Karpas-422 (cell line): ENCODE measurements at places on chromosomes 6 and 20.

- DNase-seq, result no peak
Observed at GRCh38 chr6:69887714-69888345, 21.5 kb downstream of the COL19A1 start.

DNA sequence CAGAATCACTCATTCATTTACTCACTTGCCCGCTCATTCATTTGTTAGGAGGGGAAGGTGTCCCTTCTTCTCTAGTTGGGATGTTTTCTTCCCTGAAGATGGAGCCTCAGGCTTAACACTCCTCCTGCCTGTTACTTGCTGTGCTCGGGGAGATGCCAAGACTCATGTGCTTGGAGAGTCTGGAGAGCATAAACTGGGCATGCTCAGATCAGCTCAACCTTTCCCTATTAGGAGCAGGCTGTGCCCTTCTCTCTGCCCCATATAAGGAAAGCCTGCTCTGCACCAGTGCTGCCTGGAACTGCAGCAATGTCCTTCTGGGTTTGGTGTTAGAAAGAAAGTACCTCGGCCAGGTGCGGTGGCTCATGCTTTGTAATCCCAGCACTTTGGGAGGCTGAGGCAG is 18.0 kb upstream of the UBE2V1 start:
- no peak for DNase-seq

DNA sequence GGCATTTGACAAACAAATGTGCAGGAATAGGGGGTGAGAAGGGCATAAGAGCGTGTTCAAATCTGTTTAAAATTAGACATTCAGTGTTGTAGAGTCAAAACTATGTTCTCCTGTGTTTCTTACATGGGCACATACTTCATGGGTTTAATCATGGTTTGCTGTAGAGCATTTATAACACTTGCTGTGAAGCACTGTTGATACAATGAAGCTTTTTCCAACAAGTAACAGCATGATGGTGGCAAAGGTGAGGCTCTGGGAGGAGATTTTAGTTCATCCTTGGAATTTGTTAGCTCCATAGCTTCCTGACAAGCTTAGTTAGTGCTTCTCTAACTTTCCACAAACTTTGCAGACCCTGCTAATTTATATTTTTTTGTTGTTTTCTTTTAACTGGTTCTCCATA is 900.7 kb downstream of the TFAP2A start:
- no peak for DNase-seq

DNA sequence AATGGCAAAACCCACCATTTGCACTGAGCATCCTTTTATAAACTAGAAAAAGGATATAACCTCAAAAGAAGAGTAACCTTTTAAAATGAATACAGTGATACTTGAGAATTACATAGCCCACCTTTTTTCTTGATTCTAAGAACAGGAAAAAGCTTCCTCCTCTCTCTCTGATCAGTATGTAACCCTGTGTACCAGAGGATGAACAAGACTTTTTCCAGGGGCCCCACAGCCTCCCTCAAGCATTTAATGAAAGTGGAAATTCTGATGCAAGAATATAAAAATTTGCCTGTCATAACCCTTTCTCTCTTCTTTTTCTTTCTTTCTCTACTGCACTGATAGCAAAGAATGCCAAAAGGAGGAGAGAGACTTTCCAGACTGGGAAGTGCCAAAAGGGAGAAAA is 64.2 kb upstream of the BTN3A2 start:
- no peak for DNase-seq

- DNase-seq, result no peak
Observed at GRCh38 chr6:30590509-30590908, 19.3 kb downstream of the ABCF1 start.

DNA sequence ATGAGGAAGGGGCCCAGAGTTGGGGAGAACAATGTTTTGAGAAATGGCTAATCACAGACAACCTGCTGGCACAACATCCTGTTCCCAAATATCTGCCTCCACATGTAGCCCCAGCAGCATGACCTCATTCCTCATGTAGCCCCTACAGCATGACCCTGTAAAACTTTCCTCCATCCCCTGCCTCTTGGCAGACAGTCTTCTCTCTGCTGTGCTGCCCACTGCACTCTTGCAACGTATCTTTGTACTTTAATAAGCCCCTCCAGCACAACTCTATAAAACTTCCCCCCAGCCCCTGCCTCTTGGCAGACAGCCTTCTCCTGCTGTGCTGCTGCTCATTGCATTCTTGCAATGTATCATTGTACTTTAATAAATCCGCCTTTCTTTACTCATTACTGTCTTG is 278.8 kb downstream of the HDGFL1 start:
- DNase-seq, result no peak

DNA sequence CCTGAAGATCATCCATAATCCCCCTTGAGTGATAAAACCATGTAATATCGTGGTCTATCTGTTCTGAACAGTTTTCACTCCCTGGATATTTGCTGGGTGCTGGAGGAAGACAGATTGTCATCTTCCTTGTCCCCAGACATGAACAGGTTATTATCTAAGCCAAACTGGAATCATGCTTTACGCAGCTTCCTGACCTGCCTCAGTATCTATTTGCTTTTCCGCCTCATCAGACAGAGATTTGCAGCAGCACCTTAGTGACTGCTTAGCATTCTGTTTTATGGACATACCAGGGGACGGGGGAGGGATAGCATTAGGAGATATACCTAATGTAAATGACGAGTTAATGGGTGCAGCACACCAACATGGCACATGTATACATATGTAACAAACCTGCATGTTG is 124.6 kb downstream of the SLC23A2 start:
- DNase-seq, result no peak

- peak; percentile 65 for DNase-seq
Observed at GRCh38 chr6:161922631-161923119, 648.8 kb upstream of the AGPAT4 start.

- DNase-seq, result no peak
Observed at GRCh38 chr6:79296211-79296610, 61.7 kb upstream of the HMGN3 start.

- no peak for DNase-seq
Observed at GRCh38 chr6:84777888-84778287, 13.5 kb upstream of the TBX18 start.

DNA sequence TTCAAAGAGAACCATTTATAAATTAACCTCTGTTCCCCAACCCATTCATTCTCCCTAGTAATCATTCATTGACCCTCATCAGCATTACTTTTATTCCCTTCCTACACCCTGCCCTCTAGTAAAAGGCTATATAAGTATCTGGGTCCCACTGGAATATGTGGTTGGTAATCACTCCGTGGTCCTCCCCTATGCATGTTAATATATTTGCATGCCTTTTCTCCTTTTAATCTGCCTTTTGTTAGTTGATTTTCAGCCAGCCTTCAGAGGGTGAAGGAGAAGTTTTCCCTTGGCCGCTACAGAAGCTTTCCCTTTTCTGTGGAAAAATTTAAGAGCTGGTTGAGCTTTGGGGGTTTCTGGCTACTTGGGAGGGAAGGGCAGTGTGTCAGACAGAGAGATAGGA is 585.6 kb downstream of the UTRN start:
- no peak for DNase-seq

DNA sequence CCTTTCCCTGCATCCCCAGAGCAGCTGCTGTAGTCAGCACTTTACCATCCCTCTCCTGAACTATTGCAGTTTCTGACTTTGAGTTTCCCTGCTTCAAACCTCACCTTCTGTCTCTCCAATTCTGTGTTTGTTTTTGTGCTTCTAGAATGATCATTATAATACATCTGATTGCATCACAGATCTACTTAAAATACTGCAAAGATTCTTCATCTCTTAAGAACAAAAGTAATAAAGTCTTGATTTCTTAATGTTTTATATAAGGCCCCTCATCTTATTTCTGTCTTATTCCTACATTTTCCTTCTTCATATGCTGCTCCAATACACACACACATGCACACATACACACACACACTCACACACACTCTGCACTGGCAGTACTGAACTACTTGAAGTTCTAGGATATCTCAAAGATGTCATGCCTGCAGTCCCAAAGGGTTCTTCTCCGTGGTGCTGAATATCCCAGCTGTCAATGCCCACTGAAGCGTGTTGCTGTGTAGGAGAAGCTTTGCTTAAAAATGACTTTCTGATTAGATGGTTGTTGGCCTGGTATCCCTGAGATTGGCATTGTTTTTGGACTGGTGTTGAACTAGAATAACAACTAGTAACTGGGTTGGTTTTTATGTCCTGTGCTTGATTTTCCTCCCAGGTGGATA is 97.2 kb downstream of the MAP3K4 start:
- no peak for DNase-seq

GRCh38 chr6:51792273-51793030 is 295.0 kb downstream of the PKHD1 start:
- DNase-seq, result peak; percentile 93

DNA sequence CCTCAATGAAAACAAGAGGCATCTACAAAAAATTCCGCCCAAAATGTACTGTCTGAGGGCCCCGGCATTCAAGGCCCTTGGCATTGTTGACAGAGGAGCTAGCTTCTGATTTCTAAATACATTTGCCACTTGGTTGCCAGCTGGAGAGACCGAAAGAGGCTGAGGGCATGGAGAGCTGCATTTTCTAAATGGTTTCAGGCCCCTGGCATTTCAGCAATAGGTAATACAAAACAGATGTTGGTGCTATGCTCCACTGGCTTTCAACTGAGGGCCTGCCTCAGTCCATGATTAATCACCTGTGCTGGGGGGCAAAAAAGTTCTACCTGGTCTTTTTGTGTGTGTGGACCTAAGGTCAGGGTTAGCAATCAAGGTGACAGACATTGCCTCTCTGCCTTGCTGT is 79.5 kb upstream of the ISM1 start:
- no peak for DNase-seq

- no peak for DNase-seq
Observed at GRCh38 chr6:25504661-25505060, 147.4 kb upstream of the SCGN start.

DNA sequence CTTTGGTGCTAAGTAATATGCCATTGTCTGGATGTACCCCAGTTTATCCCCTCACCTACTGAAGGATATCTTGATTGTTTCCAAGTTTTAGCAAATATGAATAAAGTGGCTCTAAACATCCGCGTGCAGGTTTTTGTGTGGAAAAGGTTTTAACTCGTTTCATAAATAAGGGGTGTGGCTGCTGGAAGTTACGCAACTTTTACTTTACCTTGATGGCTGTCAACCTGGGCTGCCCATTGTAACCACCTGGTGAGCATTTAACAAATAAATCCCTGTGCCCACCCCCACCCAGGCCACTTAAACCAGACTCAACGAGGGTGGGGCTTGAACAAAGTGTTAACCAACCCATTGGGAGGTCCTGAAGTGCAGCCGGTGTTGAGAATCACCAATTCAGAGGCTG is 187.8 kb downstream of the NRN1 start:
- DNase-seq, result no peak
